Left ventricle myocardium inferior (tissue), 1 donor: ENCODE measurements at places on chromosomes 6 and 20. TPM values are rescaled to one million over a fixed set of nuclear protein-coding genes. Genes with fewer than 3 reads are reported as not detected.

The ARFGAP1 gene
- total RNA-seq = 33.4 TPM

The LHFPL5 gene
- total RNA-seq = not detected

The IDH3B gene
- 220 TPM for total RNA-seq

The ZFP57 gene
- total RNA-seq = not detected

The NHSL1 gene
- total RNA-seq = 44.7 TPM

The HTR1E gene
- not detected for total RNA-seq

The DLK2 gene
- 3.3 TPM for total RNA-seq
